ENCODE measurements at places on chromosomes 11 and 22.

DNA sequence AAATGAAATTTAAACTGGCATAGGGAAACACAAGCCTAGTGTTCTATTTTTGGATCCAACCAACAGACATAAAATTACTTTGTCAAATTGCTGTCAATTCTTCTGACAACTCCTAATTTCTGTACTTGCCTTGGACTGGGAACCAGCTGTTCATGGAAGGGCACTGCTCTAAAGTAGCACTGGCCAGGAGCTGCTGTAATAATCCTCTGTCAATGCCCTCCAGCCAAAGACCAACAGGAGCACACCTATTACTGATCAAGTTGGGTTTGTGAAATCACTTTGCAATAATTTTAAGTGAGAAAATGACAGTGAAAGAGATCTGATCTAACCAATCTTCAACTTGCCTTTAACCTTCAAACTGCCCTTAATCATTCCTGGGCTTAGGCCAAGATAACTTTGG, 18.9 kb upstream of the TMEM123 start:
- DNase-seq: no peak

DNA sequence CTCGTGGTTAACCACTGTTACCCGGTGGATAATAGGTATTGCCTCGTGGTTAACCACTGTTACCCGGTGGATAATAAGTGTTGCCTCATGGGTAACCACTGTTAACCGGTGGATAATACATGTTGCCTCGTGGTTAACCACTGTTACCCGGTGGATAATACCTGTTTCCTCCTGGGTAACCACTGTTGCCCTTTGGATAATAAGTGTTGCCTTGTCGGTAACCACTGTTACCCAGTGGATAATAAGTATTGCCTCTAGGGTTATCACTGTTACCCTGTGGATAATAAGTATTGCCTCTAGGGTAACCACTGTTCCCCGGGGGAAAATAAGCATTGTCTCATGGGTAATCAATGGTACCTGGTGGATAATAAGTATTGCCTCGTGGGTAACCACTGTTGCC, 15.0 kb upstream of the NXPE4 start:
- no peak for DNase-seq

DNA sequence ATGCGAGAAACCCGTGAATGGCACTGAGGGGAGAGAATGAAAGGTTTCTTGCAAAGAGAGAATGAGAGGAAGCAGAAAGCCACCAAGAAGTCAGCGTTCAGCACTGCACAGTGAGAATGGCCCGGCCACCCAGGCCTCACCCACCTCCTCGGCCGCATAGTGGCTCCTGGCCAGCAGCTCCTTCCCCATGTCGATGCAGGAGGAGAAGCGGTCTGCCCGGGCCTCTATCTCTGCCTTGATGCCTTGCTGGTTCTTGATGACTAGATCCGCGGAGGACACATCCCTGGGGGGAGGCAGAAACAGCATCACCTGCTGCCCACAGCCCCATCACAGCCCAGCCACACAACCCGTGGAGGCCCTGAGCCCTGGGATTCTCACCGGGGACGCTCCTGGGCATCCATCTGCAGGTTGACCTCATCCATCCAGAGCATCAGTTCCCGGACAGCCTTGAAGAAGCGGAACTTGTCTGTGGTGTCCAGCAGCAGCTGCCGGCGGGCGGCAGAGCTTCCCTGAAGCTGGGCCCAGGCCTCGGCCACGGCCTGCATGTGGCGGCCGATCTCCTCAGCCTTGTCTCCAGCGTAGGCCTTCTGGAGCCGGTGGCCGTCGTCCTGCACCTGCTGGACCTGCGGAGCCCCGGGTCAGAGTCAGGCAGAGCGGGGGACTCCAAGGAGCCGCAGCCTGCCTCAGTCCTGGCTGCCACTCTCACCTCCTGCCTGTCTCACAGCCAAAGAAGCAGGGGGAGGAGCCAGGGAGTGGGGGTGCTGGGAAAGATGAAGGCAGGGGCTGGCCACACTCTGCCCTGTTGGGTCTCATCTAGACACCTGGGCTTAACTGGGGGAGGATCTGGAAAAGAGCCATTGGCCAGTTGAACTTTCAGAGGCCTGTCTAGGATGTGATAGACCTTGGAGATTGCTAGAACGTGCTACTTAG, 12.2 kb upstream of the RBM4B start:
- DNase-seq: no peak

DNA sequence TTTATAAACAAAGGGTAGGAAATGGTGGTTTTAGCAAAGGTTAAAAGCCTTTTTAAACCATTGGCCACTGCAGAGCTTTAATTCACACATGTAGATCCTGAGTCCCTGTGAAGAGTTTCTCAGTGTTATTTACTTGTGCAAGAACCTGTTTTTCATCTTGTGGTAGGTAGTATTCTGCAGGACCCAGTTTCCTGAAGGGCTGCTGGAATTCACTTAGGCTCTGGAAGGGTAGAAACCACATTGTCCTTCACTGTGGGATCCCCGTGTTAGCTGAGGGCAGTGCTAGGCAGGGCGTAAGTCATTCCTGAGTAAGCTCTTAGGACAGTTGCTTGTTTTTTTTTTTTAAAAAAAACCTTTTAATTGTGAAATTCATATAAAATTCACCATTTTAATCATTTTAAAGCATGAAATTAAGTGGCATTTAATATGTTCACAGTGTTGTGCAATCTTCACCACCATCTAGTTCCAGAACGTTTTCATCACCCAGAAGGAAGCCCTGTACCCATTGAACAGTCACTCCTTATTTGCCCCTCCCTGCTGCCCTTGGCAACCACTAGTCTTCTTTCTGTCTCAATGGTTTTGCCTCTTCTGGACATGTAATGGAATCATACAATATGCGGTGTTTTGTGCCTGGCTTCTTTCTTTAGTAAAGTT, 77.7 kb downstream of the C22orf31 start:
- no peak for DNase-seq

DNA sequence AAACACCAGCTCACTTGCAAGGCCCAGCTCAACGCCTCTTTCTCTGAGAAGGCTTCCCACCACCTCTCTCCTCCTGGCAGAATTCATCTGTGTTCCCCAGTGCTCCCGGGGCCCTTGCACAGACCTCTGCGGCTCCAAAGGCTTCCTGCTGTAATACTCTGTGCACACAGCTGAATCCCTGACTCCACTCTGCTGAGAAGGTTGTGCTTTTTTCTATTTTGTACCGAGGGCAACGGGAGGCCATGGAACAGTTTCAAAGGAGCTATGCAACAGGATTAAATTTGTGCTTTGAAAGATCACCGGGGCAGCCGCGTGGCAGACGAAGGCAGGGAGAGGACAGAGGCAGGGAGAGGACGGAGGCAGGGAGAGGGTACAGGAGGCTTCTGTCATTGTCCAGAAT, 49.2 kb upstream of the SYT7 start:
- no peak for DNase-seq

GRCh38 chr22:46029574-46030200, 52.7 kb upstream of the WNT7B start:
- DNase-seq: no peak

DNA sequence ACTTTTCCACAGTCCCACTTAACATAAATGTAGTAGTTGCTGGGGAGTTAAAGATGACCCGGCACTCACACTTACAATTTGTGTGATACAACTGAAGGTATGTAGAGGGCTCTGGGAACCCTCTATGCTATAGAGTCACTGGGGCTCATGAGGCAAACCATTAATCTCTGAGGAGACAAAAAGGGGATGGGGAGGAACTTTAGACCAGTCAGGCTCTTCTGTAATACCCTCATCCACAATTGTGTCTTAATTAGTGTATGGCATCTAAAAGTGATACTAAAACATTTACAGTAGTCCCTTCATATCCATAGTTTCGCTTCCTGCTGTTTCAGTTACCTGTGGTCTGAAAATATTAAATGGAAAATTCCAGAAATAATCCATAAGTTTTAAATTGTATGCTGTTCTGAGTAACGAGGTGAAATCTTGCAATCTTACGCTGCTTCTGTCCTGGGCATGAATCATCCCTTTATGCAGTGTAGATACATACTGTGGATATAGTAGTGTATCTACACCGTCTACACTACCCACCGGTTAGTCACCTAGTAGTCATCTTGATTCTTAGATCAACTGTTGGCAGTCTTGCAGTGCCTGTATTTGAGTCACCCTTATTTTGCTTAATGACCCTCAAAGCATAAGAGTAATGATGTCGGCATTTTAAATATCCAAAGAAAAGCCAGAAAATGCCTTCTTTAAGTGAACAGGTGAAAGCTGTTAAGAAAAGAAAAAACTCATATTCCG, 12.2 kb downstream of the CBL start:
- no peak for DNase-seq

GRCh38 chr22:18970176-18970947, 34.3 kb upstream of the PRODH start:
- no peak for DNase-seq

DNA sequence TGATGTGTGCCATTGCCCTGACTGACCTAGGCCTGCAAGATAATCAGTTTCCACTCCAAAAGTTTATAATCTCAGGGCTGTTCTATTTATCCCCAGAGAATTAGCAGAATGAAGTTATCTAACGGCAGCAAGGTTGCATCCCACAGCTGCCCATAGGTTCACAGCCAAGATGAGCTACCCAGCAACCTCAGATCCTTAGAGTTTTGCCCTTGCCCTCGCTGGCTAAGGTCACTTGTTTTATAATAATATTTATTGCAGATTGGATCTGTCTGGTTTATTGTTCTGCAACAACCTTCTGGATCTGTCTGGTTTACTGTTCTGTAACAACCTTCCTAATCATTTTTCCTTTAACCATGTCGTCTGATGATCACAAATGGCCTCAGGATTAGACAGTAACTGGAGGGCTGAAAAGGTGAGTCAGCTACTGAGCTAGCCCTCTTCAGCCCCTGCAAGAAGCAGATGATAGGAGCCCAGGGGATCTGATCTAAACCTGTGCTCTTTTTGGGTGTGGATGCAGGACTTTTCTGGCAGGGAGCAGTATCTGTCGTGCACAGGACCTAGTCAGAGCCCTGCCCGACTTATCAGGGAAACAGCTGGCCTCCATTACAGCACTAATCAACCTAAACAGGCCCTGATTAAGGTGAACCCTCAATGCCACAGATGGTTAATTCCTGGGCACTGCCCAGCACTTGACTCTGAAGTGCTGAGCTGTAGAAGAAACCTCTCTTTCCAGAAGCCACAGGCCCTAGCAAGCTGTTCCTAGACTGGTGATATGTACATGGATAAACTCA, 642.9 kb upstream of the KIRREL3 start:
- no peak for DNase-seq

DNA sequence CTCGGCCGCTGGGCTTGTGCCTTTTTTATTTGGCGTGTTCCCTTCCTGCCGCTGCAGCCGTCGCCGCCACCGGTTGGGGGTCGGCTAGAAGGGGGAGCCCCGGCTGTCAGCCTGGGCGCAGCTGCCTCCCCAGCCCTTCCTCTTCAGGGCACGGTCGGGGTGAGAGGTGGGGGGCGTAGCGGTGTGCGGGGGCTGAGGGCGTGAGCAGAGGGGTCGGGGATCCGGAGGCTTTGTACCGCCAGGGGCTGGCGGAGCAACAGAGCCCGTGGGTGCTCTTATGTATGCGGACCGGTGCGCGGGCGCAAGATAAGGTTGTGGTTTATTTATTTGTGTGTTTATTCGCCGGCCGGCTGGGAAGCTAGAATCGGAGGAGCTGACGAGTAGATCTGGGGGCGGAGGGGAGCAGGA, 477 bp downstream of the ZBTB16 start:
- no peak for DNase-seq

DNA sequence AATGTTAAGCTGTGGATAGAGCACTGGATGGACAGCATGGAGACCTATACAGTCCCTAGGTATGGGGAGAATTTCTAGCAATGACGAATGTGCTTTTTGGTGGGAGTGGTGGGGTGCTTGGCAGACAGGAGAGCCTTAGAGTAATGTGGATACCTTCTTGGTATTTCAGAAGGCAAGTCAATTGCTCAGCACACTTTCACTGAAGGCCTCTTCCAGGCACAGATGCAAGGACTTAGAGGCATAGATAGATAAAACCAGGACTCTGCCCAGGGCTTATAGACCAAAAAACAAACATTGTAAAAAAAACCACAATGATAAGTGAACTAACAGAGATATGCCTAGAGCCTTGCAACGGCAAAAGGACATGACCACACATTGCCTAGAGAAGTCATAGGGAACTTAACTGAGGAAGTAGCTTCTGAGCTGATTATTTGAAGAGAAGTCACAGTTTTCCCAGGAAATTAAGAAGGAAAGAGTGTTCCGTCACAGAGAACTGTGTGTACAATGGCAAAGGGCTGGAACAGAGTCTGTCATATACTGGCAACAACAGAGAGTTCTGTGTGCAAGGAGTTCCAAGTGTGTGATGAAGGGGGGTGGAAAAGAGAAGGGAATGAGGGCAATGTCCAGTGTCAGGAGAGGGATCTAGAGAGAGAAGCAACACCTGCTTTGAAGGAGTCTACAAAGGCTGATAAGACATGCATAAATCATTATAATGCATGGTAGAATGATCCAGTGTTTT, 65.9 kb upstream of the PICALM start:
- peak; percentile 58 for DNase-seq
